Stimulated activated CD8-positive, alpha-beta memory T cell treated with anti-CD3 and anti-CD28 coated beads, Interleukin-4, amount 100 ng/mL, for 1 hour (primary cell): ENCODE measurements at places on chromosomes 2 and 18.

DNA sequence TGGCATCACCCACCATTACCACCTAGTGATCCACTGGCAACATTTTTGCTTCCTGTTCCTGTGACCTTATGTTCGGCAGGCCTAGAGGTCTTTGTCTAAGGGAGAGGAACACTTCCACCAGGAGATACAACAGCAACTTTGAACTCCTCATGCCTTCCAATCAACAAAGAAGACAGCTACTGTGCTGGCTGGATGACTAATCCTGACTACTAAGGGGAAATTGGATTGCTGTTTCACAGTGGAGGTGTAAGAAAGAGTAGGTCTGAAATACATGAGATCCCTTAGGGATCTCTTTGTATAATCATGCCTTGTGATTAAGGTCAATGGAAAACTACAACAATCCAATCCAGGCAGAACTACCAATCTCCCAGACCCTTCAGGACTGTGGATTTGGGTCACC lies 45.2 kb downstream of the EIF2AK3 start:
- DNase-seq, result no peak

DNA sequence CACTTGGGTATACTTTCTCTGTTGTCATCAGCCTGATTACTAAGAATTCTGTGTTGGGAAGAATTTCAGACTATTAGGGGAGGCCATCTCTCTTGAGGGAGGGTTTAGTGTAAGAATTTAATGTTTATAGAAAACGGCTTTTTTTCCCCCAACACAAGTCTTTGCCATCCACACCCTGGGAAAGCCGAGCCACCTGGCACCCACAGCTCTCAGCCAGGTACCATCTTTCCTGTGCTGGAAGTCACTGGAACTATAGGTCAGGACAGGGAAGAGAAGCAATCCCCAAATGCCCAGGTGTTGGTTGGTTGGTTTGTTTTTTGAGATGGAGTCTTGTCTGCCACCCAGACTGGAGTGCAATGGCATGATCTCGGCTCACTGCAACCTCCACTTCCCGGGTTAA lies 155.1 kb downstream of the SMAD7 start:
- DNase-seq, result no peak

DNA sequence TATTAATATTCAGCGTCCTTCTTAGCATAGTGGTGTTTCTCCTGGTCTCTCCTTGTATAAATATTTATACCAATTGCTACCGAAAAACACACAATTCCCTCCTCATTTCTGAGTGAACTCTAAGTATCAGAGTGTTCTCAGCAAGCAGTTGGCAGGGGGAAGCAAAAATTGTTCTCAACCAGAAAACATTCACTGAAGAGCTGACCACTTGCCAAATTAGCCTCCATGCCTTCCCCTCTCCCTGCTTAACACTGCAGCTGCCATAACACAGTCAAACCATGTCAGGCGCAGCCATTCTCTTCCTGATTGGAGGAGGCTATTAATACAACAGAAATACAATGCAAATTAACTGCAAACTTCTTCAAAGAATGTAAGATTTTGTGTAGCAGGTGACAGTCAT lies 105.0 kb downstream of the COL6A3 start:
- no peak for DNase-seq

DNA sequence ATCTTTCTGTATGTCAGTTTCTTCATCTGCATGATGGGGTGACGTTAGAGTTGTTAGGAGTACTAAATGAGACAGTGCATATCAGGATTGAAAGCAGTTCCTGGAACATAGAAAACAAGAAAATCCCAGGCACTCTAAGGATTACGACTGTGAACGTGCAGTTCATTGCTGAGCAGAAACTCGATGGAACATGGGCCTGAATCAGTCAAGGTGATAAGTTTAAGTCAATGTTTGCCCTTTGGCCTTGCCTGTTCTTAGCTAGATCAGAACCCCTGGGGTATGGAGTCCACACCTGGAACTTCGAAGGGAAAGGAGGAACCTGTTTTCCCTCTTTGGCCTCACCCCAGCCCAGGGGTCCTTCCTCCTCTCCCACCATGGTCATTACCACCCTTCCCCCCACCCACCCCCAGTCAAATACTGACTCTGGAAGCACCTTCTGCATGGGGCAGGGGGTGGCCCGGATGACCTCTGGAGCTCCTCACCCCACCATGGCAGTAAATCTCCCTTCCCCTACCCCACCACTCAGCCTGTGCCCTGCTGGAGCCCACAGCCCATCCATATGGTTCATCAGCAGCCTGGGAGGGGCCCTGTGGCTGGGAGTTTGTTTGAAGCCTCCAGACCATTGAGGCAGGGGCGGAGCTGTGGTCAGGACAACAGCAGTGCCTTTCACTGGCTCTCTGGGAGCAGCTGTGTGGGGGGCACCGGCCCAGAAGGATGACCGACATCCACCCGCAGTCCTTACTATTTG lies 164.1 kb downstream of the SMAD7 start:
- no peak for DNase-seq

- no peak for DNase-seq
Measured at GRCh38 chr18:57819671-57820460, 16.8 kb upstream of the ATP8B1 start.

DNA sequence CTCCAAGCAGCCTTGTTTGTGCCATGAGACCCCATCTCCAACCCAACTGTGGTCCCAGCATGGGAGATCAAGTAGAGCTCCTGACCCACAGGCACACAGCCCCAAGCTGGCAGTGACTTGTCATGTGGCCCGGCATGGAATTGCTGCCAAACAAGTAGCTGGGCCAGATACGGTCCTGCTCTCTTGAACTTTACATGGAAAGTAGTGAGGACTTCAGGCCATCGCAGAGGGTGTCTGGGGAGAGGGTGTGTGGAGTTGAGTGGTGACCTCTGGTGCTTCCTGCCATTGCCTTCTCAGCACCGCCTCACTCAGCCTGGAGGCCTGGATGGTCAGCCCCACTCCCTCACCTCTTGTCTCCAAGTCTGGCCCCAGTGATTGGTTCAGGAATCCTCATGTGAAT lies 10.9 kb upstream of the SLC4A3 start:
- no peak for DNase-seq

DNA sequence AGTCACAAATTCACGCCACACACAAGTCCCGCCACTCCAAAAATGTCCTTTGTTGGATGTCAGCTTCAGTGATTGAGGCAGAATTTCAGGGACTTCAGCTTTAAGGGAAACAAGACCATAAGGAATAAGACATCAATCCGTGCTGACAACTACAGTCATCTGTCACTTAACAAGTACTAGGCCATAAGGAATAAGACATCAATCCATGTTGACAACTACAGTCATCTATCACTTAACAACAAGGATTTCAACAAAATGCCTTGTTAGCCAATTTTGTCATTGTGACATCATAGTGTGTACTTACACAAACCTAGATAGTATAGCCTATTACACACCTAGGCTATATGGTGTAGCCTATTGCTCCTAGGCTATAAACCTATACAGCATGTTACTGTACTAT lies 58.0 kb downstream of the ANTXR1 start:
- DNase-seq, result no peak

GRCh38 chr2:132255714-132256113 lies 94.0 kb upstream of the ANKRD30BL start:
- no peak for DNase-seq

- no peak for DNase-seq
Measured at GRCh38 chr2:57878866-57879210, 167.8 kb upstream of the VRK2 start.

GRCh38 chr2:8049176-8049575 lies 632.7 kb upstream of the ID2 start:
- DNase-seq, result no peak

DNA sequence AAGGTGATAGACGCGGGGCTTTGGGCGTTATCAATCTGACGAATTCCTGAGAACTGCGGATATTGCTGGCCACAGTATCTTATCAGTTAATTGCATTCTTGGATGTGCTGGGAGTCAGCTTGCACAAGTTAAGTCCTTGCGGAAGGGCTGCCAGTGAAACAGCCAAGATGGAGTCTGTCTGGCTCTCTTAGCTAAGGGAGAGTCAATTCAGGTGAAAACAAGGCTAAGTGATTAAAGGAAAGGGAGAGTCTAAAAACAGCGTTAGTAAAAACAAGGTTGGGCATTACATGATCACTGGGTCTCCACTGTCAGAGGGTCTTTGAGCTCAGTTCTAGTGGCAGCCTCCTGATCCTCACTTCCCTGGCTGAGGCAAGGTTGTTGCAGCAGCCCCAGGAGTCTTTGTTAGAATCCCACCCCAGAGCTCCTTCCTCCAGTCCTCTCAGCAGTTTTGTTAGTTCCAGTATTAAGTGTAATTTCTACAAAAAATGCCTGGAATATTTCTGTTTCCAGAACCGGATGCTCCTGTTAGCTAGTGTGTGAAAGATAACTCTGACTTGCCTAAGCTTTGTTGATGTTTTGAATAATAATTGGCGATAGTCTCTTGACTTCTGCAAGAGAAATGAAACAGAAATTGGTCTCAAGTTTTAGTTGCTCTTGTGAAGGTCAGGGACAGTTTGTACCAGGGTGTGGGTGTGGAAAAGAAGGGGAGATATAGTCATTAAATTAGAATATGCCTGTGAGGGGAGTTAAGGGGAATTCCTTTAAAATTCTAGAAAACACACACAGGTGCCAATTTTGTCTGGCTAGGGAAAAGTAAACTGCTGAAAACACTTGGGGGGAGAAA lies 10.6 kb downstream of the CFLAR start:
- no peak for DNase-seq

GRCh38 chr2:36461039-36461681 lies 105.6 kb downstream of the CRIM1 start:
- no peak for DNase-seq

DNA sequence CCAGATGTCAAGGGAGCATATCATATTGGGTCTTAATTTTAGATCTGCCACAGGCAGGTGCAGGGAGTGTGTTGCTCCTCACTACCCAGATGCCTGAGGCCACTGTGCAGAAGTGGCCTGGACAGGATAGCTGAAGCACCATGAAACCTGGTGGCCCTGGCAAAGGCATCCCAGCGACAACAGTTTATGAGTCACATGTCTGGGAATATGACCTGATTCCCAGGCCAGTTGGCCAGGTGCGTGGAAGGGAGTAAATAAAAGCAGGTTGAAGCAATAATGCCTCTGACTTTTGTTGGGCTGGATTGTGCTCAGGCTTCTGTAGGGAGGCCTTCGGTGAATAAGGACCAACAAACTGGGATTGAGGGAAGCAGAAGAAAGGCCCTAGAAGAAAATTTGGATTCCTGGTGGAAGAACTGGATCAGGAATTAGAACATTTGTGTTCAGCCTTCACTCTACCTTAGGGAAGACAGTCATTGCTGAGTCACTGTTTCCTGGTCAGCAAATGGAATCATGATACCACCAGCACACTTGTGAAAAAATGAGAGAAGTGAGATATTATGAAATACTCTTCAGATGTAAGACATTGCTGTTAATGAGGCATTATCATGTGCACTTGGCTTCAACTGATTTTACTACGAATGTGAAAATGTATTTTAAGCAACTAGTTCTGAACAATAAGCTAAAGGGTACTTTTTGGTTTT lies 78.4 kb upstream of the ZNF516 start:
- DNase-seq, result no peak

- DNase-seq, result no peak
Measured at GRCh38 chr2:37388074-37388473, 43.6 kb downstream of the QPCT start.

DNA sequence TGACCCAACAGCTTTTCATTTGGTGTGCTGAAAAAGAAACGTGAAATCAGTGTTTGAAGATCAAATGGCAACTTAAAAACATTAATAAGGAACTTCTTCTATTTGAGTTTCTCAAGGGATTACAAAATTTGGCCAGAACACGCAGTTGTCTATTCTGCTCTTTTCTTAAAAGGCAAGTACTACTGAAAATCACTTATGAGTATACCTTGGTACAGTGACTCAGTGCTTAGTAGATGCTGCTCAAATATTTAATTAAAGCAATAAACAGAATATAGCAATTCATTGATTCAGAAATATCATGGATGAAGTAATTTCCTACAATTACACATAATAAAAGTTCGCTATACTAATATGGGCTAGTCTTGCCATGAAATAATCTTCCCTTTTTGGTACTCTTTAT lies 38.2 kb upstream of the MCM6 start:
- DNase-seq, result no peak

DNA sequence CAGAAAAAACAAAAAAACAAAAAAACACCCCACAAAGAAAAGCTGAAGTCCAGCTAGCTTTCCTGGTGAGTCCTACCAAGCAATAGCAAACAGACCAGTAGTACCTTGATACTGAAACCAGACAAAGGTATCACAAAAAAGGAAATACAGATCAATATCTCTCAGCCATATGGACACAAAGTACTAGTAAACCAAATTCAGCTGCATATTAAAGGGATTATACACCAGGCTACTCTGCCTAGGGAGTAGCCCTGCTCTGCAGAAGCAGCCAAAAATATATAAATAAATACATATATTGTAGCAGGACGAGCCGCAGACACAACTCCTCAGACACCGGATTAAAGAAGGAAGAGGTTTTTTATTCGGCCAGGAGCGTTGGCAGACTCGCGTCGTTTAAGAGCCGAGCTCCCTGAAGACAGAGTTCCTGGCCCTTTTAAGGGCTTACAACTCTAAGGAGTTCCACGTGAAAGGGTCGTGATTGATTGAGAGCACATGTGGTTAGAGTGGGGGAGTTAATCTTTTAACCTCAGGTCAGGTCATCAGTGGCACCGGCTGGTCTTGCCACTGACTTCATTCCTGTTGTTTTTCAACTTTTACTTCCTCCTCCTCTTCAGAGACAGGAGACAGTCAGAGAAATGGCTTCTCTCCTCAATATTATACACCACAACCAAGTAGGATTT lies 38.4 kb upstream of the DTNB start:
- DNase-seq, result no peak

GRCh38 chr2:176536439-176537133 lies 267.3 kb downstream of the MTX2 start:
- no peak for DNase-seq

GRCh38 chr2:233831011-233831721 lies 23.2 kb downstream of the HJURP start:
- DNase-seq, result no peak

DNA sequence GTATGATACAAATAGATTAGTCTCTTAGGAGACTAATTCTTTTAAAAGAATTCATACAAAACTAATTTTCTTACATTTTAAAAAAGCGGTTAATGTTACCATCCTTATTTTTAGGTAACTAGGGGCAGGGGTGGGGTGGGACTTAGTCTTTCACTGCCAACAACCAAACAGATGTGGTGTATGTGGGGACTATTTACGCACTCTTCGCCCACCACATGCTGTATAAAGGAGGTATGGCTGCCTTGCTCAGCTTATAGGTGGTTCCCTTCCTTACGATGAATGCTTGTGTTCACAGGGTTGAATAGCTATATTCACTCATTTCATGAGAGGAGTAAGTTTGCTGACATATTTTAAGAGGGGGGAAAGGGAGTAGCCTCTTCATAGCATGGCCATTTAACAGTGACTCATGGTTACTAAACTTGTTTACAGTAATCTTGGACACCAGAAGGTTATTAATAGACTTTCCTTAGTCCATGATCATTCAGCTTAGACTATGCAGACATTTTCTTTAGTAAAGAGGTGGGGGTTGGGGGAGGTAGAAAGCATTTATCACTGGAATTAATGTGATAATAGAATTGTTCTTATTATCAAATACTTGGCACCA lies 61.8 kb downstream of the CAB39 start:
- no peak for DNase-seq

GRCh38 chr2:95047629-95048510 lies 22.4 kb downstream of the MAL start:
- DNase-seq, result no peak

- DNase-seq, result no peak
Measured at GRCh38 chr2:229684942-229685562, 29.3 kb downstream of the DNER start.
